ENCODE measurements at places on chromosomes 12 and 14.

DNA sequence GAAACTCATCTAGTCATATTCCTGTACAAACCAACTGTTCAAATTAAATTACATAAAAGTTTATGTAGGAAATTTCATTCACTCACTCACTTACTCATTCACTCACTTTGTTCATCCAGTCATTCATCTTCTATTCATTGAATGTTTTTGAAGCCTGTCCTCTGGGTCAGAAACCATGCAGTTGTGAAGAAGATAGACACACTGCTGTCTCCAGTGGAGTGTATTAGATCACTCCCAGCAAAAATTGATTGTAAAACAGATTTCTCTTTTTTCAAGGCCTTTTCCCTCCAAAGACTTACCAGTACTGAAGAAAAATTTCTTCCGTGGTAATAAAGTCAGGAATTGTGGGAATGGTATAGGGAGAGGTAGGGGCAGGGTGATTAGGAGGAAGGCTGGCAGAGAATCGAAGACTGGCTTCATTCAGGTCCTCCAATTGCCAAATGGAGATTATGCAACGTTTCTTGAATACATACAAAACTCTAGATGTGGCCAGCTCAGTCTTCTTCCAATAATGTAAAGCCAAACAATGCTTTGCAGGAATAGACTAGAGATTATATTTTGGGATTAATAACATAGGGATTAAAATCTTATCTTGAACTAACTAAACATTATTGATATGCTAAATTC is 9.1 kb downstream of the LRRK2 start:
- no peak for DNase-seq

DNA sequence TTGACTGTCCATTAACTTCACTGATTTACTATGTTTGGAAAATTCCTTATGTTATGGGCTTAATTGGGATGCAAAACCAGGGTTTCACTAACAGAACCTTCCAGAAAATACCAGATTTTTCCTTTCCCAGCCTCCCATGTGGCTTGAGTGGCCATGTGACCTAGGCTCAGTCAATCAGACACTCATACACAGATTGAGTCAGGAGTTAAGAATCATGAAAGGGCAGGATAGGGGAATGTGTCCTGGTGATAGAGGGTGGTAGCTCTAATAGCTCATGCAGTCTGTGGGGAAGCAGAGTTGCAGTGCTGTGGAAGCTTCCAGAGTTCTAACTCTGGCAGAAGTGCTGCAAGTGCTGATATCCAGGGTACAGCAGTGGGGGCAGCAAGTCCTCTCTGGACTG is 134.1 kb upstream of the IFNG-AS1 start:
- no peak for DNase-seq

- DNase-seq = no peak
Measured at GRCh38 chr12:100857418-100857817, 62.8 kb downstream of the ANO4 start.

DNA sequence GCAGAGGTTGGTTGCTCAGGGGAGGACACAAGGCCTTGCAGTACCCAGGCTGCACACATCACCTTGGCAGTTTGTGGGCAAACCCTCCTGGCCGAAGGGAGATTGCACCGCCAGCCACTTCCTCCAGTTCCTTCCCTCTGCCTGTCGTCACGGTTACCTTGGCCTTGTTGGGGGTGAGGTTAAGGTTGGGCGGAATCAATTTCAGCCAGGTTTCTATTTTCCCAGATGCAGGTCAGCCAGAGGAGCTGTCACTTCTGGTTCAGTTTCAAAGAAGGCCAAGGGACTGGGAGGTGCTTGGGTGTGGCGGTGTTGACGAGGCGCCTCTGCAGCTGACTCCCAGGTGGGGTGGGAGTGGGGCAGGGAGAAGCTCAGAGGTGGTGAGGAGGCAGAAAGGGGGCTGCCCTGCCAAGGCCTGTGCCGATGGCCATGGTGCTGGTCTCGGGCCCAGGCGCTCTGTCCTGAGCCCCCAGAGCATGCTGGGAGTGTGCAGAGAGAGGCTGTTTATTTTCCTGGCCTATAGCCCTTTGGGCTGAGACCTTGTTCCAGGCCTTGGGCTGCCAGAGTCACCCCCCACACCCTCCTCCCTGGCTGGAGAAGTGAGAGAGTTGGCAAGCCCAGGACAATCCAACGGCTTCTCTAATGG is 31.4 kb downstream of the JDP2 start:
- DNase-seq = peak; percentile 57

GRCh38 chr12:102907918-102908317 is 9.1 kb downstream of the PAH start:
- DNase-seq = no peak

GRCh38 chr14:102786768-102787167 is 9.5 kb downstream of the TRAF3 start:
- DNase-seq = no peak

- DNase-seq = no peak
Measured at GRCh38 chr12:14191612-14192011, 173.9 kb upstream of the ATF7IP start.

- no peak for DNase-seq
Measured at GRCh38 chr12:56719056-56719455, 6.0 kb downstream of the NACA start.

DNA sequence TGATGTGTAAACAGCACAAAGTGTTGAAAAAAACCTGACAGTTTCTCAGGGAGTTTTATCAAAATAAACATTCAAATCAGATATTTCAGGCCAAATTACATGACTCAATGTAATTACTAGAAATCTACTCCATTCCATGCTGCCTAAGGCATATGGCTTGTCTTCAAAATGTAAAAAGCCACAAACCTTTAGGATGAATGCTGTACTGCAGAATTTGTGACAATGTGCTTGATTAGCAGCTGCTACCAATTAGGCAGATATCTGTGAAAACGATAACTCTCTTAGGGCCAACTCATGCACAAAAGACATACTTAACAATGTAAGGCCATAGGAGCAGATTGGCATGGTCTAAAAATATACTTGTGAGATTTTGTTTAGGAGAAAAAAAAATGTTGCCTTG is 267.0 kb downstream of the DACT1 start:
- DNase-seq = no peak

- no peak for DNase-seq
Measured at GRCh38 chr14:61288228-61288627, 7.1 kb upstream of the TMEM30B start.

GRCh38 chr12:26046203-26046602 is 78.6 kb downstream of the BHLHE41 start:
- DNase-seq = no peak

DNA sequence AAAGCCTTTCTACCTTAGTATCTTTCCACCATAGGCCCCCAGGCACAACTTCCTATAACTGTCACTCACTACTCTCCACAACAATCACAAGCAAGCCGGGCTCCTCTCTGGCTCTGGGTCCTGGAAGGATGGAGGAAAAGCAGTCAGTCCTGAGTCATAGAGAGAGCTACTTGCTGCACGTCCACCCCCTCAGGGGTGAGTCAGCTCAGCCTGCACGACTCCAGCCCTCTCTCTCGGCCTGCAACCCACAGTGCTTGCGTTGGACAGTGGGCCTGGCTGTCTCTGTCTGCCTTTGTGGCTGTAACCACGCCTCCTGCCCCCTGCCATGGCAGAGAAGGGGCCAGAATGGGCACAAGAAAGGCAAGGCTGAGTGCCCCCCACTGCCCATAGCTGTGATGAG is 154.1 kb upstream of the FKBP4 start:
- no peak for DNase-seq

GRCh38 chr14:65948302-65948701 is 535.8 kb downstream of the FUT8 start:
- DNase-seq = no peak

- DNase-seq = no peak
Measured at GRCh38 chr14:99210333-99210732, 61.7 kb downstream of the BCL11B start.

GRCh38 chr14:94050231-94050880 is 24.2 kb downstream of the OTUB2 start:
- no peak for DNase-seq

- DNase-seq = no peak
Measured at GRCh38 chr12:12714276-12715021, 2.7 kb upstream of the CDKN1B start.

- DNase-seq = no peak
Measured at GRCh38 chr12:131783915-131784541, 44.2 kb upstream of the MMP17 start.

DNA sequence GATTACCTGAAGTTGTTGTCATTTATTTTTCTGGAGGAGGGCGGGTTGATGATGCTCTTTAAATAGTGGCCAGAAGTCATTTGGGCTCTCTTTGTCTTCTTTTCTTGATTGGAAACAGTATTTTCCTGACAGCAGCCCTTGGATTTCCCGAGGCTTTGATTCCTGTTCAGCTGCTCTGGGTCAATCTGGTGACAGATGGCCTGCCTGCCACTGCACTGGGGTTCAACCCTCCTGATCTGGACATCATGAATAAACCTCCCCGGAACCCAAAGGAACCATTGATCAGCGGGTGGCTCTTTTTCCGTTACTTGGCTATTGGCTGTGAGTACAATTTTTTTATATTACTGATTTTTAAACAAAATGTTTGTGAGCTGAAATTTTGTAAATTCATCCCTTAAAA is 60.4 kb downstream of the ANAPC7 start:
- DNase-seq = no peak

- DNase-seq = no peak
Measured at GRCh38 chr14:30333934-30334333, 225.0 kb upstream of the G2E3 start.

DNA sequence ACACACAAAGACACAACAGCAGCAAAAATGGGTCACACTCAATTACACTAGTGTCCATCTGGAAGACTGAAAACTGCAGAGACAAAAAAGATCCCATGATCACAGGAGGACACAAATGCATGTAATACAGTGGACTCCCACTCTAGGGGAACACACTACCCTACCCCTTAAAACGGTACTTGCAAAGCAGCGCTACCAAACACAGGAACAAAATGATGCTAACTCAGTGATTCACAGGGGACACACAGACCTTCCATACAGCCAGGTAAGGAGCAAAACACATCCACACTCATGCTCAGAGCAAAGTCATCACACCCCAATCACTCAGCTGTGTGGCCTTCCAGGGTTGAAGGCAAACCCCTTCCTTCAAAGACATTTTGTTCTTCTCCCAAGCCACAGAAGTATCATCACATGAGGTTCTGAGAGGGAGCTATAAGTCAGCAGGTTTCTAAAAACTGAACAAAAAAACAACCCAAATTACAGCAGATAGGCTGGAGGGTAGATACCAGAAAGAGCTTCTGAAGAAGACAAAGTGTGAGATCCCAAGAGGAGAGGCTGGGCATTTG is 14.8 kb downstream of the SMUG1 start:
- DNase-seq = no peak

- no peak for DNase-seq
Measured at GRCh38 chr12:8816448-8817050, 5.9 kb upstream of the A2ML1 start.

- peak; percentile 48 for DNase-seq
Measured at GRCh38 chr12:111597831-111598636, 1.1 kb downstream of the ATXN2 start.

DNA sequence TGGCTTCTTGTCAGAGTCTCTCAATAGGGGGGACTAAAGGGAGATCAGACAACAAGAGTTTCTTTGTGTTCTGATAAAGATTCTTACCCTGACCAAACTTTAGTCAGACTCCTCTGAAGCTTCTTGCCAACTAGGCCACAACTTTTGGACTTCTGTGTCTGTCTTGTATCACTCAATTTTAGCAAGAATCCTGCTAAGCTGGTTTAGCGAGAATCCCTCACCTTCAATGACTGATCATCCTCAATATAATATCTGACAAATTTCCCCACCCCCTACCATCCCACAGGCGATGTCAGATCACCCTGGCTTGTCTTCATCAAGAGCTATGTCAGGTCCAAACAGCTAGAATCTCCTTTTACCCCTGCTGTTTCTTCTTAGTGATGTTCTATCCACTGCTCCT is 215.2 kb downstream of the RASSF9 start:
- no peak for DNase-seq
